ENCODE measurements at places on chromosomes 1 and 21. TPM values are rescaled to one million over a fixed set of nuclear protein-coding genes. Genes with fewer than 3 reads are reported as not detected.

Gene TNFRSF1B
- total RNA-seq = 16.8 TPM

Gene MRPS14
- 20.4 TPM for total RNA-seq

Gene SPRR1B
- total RNA-seq = not detected

Gene PDZK1IP1
- 1.3 TPM for total RNA-seq

Gene C4BPB
- 223 TPM for total RNA-seq

Gene SFN
- 0.40 TPM for total RNA-seq

DNA sequence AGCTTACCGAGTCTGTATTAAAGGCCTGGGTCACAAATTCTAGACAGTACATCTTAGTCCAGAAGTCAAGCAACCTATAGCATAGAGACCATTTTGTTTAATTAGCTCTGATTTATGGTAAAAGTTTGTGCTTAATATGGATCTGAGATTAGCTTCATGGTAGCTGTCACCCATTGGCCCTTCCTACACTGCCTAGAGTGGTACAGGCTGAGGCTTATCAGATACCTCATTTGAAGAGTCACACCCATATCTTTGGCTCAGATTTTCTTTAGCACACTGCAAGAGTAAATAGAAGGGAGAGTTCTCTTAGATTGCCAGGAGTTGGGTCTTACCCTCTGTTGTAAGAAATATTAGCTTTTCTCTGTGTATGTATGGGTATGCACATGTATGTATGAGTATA lies 3.6 kb downstream of the AK4 start:
- no peak for DNase-seq

DNA sequence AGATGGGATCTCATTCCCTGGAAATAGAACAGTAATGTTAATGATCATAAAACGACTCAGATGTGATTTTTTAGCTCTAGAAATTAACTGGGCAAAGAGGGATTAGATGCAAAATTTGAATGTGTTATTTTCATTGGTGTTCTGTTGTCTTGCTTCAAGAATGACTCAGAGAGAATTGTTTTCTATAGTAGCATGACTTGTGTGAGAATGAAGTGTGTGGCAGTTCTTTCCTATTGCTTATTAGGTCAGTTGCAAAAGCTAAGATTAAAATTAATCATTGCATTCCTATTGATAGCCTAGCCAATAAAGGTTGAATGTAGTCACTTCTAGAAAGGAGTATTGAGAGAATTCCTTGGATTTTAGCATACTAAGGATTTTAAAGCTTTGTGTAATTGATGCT lies 22.9 kb downstream of the SPEN start:
- DNase-seq = no peak

DNA sequence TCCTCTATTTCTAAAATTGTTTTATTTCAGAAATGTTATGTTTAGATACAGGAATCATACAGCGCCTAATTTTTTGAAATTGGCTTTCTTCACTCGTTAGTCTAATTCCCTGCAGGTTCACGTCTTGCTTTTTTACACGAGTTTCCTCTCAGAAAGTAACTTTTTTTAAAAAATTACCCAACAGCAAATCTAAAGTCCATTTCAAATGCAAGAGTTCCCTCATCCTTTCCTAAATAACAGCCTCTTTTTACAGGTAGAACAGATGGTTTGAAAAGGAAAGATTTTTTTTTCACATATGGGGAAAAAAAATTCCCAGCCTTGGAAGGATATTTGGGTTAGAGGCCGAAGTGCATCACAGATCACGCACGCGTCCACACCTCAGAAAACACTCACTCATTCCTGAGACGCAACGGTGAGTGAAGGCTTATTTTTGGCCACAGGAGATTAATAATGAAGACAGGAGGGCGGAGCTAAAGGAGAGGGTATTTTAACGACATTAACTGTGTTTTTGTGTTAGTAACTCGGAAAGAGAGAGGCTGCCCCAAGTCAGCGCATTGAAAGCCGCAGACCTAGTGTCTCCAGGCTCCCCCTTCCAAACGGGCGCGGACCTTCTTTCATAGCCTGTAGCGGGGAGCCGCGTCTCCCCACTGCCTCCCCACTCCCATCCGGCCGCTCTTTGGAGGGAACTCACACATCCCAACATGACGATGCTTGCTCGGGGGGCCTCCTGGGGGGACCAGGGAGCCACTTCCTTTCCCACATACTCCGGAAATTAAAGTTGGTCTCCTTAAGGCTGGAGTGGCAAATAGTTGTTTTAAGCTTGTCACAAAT lies 969 bp upstream of the RIPK4 start:
- no peak for DNase-seq

- DNase-seq = peak; percentile 33
Measured at GRCh38 chr21:44399151-44399954, 45.9 kb downstream of the TRPM2 start.

DNA sequence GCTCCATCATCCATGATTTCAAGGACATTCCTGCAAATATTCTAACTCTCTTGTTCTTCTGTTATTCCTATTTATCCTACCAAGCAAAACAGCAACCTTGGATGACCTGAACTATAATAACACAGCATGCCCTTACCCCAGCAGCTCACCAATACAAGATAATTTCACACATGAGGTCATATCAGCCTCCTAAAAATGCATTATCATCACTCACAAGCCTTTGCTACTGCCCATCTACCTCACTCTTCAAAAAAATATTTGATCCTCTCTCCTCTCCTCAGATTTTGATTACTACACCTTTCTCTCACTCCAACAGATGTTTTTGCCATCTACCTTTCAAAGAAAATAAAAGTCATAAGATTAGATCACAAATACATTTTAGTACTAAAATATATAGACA lies 777.6 kb upstream of the NCAM2 start:
- no peak for DNase-seq

DNA sequence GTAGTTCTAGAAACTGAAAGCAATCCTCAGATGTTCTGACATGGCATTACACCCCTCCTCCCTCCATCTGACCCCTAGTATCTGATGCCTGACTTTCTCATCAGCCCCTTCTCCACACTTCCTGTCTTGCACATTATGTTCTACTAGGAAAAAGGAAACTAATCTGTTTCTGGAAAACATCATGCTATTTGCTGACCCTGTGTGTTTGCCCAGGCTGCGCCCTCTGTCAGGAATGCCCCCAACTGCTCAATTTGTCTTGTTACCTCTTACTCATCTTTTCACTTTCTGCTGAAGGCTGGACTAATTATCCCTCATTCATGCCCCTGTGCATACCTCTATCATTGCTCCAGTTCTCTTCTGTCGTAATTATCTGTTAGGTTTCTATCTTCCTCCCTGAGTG lies 37.5 kb upstream of the DAB1 start:
- no peak for DNase-seq

GRCh38 chr1:55081905-55082296 lies 42.6 kb downstream of the PCSK9 start:
- no peak for DNase-seq

GRCh38 chr1:92442351-92442750 lies 44.4 kb downstream of the GFI1 start:
- DNase-seq = no peak

DNA sequence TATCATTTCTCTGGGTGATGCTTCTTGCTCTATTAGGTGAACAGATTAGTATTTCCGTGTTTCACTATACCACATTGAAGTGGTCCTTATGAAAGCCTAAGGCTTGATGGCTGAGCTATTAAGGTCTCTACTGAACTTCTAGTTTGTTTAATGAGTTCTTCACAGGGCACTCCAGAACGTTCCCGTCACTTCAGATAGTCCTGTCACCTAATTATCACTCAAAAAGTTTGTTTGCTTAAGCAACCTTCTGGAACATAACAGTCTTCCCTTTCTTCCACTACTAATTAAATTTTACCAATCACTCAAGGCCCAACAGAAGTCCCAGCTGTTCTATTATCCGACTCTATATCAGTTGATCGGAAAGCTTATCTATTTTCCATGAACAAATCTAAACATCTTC lies 104.6 kb upstream of the ZC3H11B start:
- no peak for DNase-seq

- no peak for DNase-seq
Measured at GRCh38 chr1:245419461-245419978, 264.7 kb downstream of the KIF26B start.
